H4 (cell line): ENCODE measurements at places on chromosomes 11 and 22. TPM values are rescaled to one million over a fixed set of nuclear protein-coding genes. Genes with fewer than 3 reads are reported as not detected.

- no peak for DNase-seq
These were observed 253.8 kb upstream of the CNTN5 start for GRCh38 chr11:98766903-98767302.

GRCh38 chr11:71336176-71336995 lies 84.0 kb upstream of the SHANK2 start:
- DNase-seq = no peak

The MGAT3 gene
- 0.80 and 1.1 TPM in 2 replicates for total RNA-seq

DNA sequence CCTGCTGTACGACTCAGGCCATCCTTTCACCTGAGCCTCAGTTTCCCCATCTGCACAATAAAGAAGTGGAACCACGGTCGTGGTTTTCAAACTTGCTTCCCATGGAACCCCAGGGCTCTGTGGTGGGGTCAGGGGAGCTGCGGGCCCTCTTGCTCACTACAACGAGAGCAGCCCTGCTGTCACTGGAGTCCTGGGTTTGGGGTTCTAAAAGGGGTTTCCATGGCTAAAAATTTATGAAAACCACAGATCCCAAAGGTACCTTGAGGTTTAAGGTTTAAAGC lies 45.4 kb upstream of the CARS1 start:
- DNase-seq = no peak

- DNase-seq = no peak
These were observed 94.1 kb upstream of the PRDM11 start for GRCh38 chr11:45052361-45052760.

DNA sequence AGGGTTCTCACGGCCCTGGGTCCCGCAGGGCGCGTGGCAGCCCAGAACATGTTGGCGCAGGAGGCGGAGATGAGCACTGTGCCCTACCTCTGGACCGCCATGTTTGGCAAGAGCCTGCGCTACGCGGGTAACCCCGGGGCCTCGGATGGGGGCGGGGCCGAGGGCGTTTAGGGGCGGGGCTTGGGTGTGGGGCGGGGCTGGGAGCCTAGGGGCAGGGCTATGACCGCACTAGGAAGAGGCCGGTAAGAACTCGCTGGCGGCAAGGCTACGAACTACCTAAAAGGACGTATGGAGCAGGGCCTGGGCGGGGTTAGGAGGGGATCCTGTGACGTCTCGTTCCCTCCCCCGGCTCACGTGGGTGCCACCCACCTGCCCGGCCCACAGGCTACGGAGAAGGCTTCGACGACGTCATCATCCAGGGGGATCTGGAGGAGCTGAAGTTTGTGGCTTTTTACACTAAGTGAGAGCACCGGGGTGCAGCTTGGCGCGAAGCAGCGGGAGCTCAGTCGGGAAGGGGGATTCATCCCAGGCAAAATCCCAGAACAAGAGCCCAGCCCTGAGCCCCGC lies 2.8 kb upstream of the LZTR1 start:
- no peak for DNase-seq

GRCh38 chr11:115617767-115618166 lies 113.6 kb upstream of the CADM1 start:
- DNase-seq = no peak

The TMPRSS6 gene
- total RNA-seq = not detected in 2 replicates

GRCh38 chr11:2149460-2149859 lies 10.3 kb upstream of the IGF2 start:
- no peak for DNase-seq

The CD3D gene
- not detected in 2 replicates for total RNA-seq

The GTPBP1 gene
- total RNA-seq = 12.1 and 12.9 TPM in 2 replicates

- no peak for DNase-seq
These were observed 362.7 kb downstream of the CADM1 start for GRCh38 chr11:115141231-115142114.

The TSKU gene
- total RNA-seq = 64.5 and 67.1 TPM in 2 replicates

DNA sequence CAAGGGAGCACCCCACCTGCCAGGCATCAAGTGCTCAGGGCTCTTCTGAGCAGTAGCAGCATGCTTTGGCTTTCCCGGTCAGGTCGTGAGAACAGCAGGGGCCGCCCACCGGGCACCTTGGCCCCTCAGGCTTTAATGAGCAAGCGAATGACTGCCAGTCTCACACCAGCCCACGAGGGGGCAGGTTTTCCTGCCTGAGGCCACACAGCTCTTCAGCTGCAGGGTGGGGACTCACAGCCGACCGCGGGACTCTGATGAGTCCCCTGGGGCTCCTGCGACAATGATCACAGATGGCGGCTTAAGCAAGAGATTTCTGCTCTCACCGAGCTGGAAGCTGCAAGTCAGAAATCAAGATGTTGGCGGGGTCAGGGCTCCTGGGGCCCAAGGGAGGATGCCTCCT lies 14.3 kb upstream of the FGF19 start:
- DNase-seq = peak; percentile 51

The OR4A16 gene
- total RNA-seq = 0.68 TPM in 1 of 2 replicates, not detected in the other

GRCh38 chr11:43376065-43376464 lies 17.3 kb downstream of the TTC17 start:
- no peak for DNase-seq

GRCh38 chr11:118272001-118272400 lies 7.9 kb upstream of the MPZL2 start:
- DNase-seq = no peak

DNA sequence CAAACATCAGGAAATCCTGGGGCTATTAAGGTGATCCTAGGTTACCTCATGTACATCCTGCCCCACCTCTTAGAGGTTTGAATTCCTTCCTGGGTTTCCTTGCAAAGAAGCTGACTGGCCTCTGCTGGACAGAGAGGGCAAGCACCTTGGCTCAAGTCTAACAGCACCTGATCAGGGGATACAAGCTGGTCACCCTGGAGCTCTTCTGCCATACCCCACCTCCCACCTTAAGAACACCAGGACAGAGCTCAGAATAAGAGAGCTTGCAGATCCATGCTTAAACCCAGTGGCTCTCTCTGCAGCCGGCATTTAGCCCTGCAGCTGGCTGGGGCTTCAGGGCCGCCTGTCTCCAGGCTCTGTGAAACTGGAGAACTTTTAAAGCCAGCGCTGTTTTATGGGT lies 386.6 kb upstream of the NARS2 start:
- DNase-seq = peak; percentile 29

- DNase-seq = no peak
These were observed 53.7 kb upstream of the HMGXB4 start for GRCh38 chr22:35203583-35203982.

The ASRGL1 gene
- 4.3 and 10.6 TPM in 2 replicates for total RNA-seq

- no peak for DNase-seq
These were observed 8.5 kb downstream of the AMOTL1 start for GRCh38 chr11:94776351-94777321.

The OR56A1 gene
- total RNA-seq = 0.04 TPM in 1 of 2 replicates, not detected in the other

The RASSF10 gene
- total RNA-seq = not detected in 2 replicates

The ANGPTL5 gene
- total RNA-seq = not detected in 2 replicates

DNA sequence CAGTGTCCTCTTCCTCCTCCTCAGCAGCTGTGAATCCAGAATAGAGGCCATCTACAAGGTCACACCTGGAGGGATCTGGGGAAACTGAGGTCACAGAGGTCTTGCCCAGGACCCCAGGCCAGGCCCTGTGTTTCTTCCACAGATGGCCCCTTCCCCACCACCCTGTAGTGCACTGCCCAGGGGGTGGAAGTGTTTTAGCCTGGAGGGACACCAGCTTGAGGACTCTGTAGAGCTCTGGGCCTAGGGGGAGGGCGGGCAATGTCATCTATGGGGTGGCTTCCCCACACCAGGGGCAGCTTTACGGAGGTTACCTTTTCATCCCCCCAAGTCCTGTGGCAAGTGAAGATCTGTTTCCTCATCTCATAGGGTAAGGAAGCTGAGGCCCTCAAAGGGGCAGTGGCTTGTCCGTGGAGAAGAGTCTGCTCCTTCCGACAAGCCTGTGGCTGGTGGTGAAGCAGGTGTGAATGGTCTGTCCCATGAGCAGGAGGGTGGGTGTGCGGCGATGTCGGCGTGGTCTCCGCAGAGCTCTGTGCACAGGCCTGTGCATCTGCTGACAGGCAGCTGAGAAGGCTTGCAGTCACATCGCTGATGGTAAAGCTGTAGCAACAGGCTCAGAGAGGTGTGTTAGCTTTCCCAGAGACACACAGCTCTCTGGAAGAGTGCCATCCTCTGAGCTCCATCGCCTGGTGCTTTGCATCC lies 74.1 kb upstream of the WNT7B start:
- DNase-seq = no peak

GRCh38 chr11:2293531-2293971 lies 8.2 kb downstream of the C11orf21 start:
- DNase-seq = no peak

- no peak for DNase-seq
These were observed 1.1 kb downstream of the UBASH3B start for GRCh38 chr11:122656631-122657101.

DNA sequence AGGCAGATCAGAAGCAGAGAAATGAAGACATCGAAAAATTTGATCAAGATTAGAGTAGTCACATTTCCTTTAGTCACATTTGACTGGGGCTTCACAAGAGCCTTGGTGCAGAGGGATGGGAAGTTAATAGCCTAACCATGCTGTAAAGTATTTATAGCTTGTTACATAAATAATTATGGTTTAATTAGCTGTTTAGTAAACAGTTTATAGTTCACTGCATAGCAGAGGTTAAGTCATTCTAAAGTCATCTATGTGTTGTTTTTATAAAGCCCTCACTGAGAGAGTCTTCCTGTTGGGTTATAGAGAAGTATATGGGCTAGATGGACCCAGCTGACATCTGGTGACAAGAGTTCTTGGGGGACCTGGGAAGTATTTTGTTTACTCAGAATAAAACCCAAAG lies 47.1 kb downstream of the INSC start:
- peak; percentile 19 for DNase-seq

The HMOX1 gene
- total RNA-seq = 49.2 and 59.1 TPM in 2 replicates

DNA sequence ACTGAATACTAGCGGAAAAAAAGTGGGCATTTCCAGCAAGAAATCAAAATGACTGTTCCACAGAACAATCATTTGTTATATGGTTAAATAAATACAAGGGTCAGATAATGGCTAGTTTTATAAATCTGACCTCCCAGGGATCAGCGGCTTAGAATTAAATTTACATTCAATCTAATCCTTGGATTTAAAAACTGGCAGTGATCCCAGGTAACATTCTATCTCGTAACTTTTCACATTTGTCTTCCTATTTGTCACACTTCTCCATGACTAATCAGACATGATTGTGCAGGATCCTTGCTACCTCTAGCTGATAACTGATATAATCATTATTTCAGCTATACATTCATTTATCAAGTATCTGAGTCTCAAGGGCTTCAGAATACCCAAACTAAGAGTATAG lies 2.9 kb upstream of the MMP3 start:
- DNase-seq = peak; percentile 14

The SYNGR1 gene
- 19.9 and 23.0 TPM in 2 replicates for total RNA-seq

DNA sequence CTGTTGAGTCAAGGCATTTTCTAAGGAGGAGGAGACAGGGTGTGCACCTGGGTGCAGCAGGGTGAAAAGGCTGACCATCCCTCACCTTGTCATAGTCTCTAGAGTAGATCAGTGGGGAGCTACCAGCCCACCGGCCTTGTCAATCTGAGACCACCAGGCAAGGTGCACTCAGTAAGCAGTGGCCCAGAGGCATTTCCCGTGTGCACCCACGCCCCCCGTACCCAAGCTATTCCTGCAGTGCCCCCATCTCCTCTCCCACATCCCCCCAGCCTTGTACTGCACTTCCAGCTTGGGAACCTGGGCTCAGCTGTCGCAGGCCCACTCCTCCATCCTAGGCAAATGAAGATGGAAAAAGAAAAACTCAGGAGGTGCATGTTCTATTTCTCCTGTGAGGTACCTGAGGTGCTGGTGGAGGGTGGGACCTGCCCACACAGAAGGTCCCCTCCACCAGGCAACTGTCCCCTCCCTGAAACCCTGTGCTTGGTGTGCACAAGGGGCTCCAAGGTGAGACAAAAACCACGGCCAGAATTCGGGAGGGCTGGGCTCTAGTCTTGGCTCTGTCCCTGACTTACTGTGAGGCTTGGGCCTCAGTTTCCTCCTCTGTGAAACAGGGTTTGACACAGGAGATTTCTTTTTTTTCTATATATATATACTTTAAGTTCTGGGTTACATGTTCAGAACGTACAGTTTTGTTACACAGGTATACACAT lies 8.4 kb downstream of the P2RY2 start:
- DNase-seq = no peak

The CEND1 gene
- total RNA-seq = not detected in 2 replicates

The LUZP2 gene
- total RNA-seq = 0.25 and 0.77 TPM in 2 replicates

The PATE2 gene
- total RNA-seq = not detected in 2 replicates

The YIF1A gene
- total RNA-seq = 114 and 120 TPM in 2 replicates

GRCh38 chr22:49951000-49951677 lies 9.4 kb upstream of the PIM3 start:
- no peak for DNase-seq

DNA sequence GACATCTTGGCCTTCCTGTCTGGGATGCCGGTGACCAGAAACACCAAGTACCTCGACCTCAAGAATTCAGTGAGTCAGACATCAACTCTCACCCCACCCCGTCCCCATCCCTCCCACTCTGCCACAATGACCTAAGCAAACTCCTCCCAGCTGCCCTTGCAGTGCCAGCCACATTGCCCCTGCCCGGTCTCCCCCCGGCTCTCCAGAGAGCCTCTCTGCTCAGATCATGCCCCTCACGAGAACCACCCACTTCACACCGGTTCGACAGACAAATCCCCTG lies 23.6 kb upstream of the MYRF start:
- peak; percentile 80 for DNase-seq

GRCh38 chr11:1556278-1556902 lies 15.7 kb downstream of the DUSP8 start:
- no peak for DNase-seq

GRCh38 chr11:88651556-88651955 lies 314.0 kb upstream of the CTSC start:
- DNase-seq = no peak

The OR10A2 gene
- total RNA-seq = not detected in 2 replicates

The RPUSD4 gene
- 17.7 and 20.3 TPM in 2 replicates for total RNA-seq

The NPAS4 gene
- total RNA-seq = not detected in 2 replicates

DNA sequence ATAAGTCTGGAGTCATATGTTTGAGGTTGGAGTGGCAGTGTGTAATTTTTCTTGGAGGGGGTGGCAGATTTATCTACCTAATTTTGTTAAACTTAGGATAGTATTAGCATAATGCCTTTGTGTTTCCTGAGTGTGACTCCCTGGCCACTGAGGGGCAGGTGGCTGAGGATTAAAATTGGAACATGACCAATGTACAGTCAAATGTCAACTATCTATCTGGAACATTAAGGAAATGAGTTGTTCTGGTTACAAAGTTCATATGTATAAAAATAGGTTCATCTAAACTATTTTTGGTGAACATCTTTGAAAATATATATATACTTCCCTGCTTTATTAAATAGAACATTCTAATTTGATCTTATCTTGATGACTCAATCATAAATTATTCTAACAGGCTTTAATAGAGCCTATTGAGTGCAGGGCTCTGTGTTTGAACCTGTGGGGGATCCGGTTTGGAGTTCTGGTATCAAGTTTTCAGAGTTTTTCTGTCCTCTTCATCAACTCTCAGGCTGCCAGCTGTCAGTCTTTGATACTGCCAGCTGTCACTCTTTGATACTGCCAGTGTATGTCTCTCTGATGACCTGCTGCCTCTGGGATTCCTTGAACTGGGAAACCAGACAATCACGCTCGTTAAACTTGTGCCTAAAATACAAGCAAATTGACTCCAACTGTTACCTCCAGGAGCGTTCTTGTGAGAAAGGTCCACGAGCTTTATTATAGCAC lies 309.6 kb downstream of the METTL15 start:
- no peak for DNase-seq

The CCDC188 gene
- not detected in 2 replicates for total RNA-seq
